ENCODE measurements at places on chromosomes 2 and 18.

- no peak for DNase-seq
Measured at GRCh38 chr2:174493549-174494331, 6.9 kb upstream of the GPR155 start.

- DNase-seq = no peak
Measured at GRCh38 chr18:65230311-65230710, 520.5 kb upstream of the CDH7 start.

DNA sequence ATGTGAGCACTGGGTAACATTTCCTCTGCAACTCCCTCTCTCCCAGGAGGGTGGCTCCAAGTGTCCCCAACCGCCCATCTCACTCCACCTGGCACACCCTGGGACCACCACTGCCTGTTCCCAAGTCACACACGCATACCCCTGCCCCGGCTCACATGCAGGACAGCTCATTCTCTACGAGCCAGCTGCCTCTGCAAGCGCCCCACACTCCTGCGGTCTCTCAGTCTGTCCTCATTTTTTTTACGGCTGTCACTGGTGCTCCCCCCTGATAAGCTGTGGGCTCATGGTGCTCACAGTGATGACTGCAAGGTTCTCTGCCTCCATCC, 30.8 kb downstream of the AFG3L2 start:
- no peak for DNase-seq

GRCh38 chr2:26707747-26708146, 15.2 kb downstream of the KCNK3 start:
- no peak for DNase-seq

DNA sequence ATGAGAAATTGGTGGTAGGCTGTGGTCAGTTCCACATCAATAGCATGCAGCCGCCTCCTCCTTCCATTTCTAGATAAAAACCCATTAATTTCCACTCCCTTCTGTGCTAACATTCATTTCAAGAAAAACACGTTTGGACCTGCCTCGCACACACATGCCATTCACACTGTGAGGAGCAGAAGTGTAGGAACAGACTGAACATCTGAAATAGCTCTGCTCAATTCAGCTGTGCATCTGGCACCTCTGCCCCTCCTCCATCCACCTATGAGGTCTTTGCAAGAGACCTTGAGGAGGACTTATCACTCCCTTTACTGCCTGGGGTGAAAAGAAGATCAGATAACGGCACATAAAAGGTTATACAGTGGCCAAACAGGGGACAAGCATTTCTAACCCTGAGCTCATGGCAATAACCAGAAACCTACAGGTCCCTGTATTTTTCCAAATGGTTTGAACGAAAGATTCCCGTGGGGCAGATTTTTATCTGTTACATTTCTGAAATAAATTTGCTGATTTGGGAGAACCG, 30.8 kb upstream of the LRP2 start:
- no peak for DNase-seq
